ENCODE measurements at places on chromosomes 11 and 22.

DNA sequence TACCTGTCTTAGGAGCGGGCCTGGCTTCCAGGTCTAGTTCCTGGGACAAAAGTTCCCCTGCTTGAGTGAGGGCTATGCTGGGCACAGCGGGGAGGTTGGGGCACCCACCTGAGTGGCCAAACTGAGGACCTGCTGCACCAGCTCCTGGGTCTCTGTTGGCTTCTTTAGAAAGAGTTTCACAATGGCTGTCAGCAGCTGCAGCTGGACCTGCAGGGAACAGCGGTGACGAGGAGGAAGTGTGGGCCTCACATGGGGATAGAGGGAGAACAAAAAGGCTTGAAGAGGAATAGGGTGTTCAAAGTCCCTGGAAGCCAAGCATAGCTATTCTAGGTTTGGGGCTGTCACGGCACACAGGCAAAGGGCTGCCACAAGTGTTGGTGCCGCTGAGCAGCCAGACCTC lies 26.7 kb upstream of the RASL10A start:
- no peak for DNase-seq

- no peak for DNase-seq
These were observed 374.6 kb downstream of the INSC start for GRCh38 chr11:15489281-15489680.

DNA sequence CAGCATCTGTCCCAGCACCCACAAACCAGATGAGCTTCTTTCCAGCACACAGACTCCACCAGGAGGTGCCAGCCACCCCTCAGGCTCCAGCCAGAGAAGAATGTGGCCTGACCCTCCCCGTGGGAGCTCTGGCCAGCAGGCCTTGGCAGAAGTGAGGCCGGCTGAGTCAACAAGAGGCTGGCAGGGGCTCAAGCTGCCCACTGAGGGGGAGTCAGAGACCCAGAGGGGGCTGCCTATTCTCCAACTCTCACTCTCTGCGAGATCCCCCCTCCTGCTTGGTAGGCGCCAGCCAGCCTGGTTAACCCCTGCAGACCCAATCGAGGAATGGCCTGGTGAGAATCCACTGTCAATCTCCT lies 10.6 kb upstream of the CDC42EP1 start:
- DNase-seq, result no peak

GRCh38 chr11:88178191-88178590 lies 2.9 kb upstream of the RAB38 start:
- DNase-seq, result peak; percentile 40

DNA sequence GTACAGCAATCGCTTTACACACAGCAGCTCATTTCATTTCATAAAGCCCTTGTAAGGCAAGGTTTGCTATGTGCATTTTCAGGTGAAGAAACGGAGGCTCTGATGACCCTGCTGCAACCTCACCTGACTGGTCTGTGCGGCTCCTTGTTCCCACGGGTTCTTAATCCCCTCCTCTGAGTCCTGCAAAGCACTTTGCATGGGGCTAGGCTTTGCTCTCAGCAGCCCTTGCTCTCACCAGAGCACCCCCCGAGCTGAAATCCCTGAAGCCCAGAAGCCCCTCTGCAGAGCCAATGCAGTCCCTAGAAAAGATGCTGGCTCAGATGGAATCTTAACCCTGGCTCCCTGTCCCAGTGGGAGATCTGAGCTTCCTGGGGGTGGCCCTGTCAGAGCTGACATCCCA lies 11.0 kb upstream of the APOL6 start:
- DNase-seq, result no peak

DNA sequence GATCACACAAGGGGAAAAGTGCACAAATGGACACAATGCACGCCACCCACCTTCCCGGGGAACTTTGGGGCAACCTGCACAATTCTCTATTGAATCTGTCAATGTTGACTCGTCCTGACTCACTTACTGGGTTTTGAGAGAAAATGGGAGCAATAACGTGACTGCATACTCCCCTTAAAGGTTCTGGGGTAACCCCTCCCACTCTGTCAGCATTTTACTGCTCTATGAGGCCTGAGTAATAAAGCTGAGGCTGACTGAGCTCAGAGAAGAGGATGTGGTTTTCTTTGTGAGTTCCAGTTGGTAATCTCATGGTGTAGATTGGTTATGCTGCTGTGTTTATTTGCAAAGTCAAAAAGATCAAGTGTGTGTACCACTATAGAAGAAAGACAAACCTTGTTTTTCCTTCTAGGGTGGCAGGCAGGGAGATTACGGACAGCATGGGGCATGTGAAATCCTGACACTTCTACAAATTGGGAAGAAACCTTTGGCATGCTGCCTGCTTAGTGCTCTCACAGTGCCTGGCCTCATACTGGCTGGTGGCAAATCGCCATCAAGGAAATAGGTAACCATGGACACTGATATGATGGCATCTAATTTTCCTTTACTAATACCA lies 16.1 kb upstream of the APOA1 start:
- peak; percentile 94 for DNase-seq
